ENCODE measurements at places on chromosomes 2 and 18.

DNA sequence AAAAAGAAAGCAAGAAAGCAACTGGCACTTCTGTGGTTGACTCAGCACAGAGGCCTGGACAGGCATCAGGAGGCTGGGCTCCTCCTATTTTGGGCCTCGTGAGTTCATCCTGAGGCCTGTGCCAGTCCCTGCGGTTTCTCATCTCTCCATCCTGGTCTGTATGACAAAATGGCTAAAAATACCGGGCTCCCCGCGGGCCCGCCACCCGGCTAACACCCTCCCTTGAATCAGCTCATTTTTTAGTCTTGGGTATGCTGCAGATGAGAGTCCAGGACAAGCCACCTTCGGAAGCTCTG is 62.3 kb upstream of the YWHAQ start:
- DNase-seq: no peak

DNA sequence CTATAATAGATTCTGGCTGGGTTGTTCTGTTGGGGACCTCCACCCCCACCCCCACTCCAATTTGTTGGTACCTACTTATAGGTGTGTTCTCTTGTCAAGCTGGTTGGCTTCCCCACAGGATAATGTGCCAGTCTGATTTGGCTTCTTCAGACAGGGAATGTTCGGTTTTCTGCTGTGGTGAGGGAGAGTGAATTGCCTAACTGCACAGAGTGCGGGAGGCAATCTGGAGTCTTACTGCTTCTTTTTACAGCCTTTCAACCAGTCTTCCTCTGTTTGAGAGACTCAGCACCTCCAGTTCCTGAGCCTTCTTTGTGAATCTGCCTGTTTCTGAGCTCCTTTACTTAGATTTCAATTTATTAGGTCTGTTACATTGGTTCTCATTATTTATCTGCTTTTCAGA is 27.4 kb upstream of the SNORC start:
- no peak for DNase-seq

GRCh38 chr2:172965433-172966212 is 110.0 kb upstream of the MAP3K20 start:
- DNase-seq: no peak

GRCh38 chr2:147628971-147629421 is 215.8 kb upstream of the ACVR2A start:
- DNase-seq: no peak

- no peak for DNase-seq
Measured at GRCh38 chr18:56202678-56203077, 435.7 kb downstream of the TXNL1 start.

DNA sequence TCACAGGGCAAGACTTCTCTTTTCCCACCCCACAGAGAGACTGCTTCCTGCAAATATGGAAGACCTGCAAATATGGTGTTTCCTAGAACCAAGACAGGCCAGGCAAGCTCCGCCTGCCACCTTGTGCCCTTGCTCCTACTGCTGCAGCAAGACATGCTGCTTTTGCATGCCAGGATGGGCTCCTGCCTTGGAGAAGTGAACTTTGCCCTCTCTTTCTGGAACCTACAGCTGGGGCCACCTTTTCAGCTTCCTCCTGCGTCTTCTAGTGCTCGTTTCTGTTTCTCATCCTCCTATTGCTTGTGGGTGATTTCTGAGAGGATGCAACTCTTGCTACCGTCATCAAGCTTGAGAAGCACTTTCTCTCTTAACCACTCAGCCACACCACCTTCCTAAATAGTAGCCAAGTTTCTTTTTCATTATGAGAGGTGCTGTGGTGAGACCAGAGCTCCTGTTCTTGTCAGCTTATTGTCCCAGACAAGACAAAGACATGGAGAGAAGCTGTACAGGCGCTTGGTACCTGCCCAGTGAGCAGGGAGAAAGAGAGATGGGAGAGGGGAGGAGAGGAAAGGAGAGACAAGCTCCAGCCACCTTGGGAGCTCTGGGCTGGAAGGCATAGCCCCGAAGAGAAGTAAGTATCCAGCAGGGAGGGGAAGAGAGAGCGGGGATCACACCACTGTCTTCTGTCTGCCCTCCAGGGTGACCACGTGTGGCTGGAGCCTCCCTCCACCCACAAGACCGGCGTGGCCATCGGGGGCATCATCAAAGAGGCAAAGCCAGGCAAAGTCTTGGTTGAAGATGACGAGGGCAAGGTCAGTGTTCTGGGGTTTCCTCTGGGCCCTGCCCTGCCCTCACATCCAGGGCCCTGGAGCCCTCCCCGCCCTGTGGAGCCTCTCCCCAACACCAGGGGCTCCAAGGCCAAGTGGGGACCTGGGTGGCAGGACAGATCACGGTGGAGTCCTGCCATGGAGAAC is 28.3 kb downstream of the MYO7B start:
- DNase-seq: no peak

GRCh38 chr2:11651856-11652548 is 18.0 kb downstream of the NTSR2 start:
- DNase-seq: no peak

DNA sequence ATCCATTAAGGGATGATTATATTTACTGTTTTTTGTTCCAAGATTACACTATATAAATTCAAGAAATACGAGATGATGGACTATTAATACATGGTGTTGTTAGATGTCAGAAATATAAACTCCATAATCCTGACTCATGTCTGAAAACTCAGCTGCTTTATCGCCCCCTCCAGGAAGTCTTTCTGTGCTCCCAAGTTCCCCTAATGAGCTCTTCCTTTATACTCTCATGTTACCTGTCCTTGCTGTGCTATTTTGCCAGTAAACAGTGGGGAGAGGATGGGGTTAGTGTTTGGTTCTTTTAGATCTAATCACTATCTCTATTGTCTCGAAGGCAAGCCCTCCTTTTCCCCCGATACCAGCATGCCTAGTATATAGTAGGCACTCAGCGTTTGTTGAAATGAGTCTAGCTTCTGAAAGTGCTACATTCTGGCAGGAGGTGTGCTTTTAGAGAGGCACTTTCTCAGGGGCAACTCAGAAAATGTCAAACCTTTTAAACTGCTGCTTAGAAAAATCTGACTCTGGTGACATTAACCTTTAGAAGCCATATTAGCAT is 21.4 kb upstream of the BARD1 start:
- no peak for DNase-seq

DNA sequence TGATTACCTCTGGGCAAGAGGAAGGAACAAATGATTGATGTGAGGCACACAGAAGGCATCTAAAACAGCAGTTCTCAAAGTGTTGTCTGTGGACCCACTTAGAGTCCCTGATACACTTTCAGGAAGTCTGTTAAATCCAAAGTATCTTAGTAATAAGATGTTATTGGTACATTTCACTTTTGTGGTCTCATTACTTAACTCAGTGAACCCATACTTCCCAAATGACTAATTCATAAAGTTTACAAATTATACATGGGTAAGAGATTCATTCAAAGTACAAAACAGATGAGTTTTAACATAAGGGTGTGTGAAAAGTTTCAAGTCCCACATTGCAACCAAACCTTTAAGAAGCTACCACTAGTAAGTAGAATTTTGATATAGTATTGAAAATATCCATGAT is 440.5 kb downstream of the NUP35 start:
- DNase-seq: no peak

- no peak for DNase-seq
Measured at GRCh38 chr2:151051574-151052220, 210.0 kb downstream of the RBM43 start.

GRCh38 chr18:70457223-70457622 is 168.4 kb downstream of the SOCS6 start:
- DNase-seq: no peak

DNA sequence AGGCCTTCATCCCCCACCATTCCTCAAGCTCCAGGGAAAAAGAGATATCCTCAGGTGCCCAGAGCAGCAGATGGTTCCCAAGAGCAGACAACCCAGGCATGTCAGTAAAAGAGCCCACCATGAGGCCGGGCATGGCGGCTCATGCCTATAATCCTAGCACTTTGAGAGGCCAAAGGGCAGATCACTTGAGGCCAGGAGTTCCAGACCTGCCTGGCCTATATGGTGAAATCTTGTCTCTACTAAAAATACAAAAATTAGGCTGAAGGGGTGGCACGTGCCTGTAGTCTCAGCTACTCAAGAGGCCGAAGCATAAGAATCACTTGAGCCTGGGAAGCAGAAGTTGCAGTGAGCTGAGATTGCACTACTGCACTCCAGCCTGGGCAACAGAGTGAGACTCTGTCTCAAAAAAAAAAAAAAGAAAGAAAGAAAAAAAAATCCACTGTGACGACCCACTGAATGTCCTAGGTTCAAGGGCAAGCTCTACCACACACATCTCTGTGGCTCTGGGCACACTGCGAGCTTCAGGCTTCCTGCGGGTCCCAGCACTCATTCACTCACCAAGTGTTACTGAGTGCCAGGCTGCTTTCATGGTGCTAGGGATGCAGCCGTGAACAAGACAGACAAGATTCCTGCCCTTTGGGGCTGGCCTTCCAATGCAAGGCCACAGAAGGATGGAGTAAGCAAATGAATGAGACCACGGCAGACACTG is 6.5 kb upstream of the DUSP2 start:
- DNase-seq: no peak

DNA sequence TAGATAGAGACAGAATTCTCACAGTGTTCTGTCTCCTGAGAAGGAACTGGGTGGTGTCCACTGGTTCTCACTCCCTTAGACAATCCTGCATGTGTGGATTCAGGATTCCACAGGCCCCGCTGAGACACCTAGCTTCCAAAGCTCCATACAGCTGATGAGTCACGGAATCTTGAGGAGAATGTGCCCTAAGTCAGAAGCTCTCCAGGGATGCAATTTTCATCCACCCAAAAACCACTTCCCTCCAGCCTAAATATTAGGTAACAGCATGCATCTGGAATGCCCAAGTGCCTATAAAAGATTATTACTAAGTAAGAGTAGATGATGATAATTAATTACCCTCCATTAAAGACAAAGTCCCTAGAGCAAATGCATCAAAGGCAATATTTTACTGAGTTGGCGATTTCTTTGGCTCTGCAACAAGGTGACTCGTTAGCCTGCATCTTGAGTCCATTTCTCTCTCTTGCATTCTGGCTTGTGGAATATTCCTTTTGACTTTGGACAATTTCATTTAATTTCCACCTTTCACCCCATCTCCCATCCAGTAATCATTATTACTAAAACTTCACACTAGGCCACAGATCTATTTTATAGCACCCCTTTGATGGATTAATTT is 475.1 kb downstream of the TNS1 start:
- DNase-seq: no peak

- DNase-seq: no peak
Measured at GRCh38 chr18:57581301-57581934, 5.1 kb downstream of the FECH start.

DNA sequence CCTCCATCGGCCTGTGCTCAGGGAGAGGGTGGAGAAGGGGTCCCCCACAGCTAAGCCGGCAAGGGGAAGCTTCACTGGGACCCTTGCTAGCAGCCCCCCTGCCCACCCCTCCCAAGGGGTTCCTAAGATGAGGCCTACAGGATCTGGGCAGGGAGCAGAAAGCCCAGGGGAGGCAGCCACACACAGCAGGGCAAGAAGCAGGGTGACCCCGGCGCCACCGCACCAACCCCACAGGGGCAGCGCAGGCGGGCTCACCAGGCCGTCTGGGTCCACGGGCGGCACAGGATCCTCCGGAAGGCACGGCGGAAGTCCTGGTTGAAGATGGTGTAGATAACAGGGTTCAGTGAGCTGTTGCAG is 1.8 kb downstream of the ADRA2B start:
- no peak for DNase-seq

- DNase-seq: no peak
Measured at GRCh38 chr2:168233726-168234406, 13.5 kb downstream of the STK39 start.

DNA sequence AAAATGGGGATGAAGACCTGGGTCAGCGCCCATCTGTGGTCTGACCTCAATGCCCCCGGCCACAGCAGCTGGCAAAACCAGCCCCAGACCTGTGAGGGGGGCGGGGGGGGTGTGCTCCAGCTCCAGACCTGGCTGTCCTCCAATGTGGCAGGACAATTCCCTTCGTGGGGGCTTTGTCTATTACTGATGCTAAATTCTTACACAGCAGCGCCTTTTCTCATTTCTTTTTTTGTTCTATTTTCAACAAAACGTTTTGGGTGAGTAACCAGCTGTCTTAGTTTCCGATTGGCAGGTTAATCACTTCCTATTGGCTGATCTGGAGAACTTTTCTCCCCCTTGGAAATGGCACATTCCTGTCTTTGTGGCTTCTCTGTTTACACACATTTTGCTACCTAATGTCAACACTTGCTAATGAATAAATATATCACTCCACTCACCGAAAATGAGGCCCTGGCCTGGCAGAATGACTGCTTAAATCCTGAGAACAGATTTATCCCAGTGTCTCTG is 4.4 kb downstream of the SMAD7 start:
- DNase-seq: no peak

DNA sequence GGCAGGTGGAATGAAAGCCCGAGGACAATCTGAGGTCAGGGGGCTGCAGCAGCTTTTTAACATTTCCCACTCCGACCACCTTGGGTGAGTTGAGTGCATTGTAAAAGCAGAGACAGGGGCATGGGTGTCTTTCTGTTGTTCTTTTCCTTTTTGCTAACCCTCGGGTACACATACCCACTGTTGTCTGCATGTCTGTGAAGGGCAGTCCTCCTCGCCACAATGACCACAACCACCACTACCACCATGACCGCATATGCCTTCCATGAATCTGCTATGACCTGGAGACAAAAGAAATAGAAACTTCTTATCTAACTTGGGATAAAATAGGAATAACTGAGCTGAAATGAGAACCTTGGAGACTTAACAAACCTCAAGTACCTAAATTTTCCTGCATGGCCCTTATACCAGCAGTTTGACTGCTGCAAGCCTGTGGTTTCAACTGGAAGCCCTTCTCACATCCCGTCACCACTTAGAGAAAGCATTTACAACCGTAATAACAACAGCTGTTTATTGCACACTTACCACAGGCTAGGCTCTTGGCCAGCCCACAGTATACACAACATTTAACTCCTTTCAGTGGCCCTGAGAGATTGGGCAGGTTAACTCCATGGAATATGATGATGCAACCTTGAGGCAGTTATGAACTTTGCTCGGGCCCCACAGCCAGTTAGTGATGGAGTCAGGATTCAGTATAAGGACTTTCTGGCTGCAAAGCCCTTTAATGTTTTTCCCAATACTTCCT is 80.3 kb downstream of the GYPC start:
- no peak for DNase-seq

DNA sequence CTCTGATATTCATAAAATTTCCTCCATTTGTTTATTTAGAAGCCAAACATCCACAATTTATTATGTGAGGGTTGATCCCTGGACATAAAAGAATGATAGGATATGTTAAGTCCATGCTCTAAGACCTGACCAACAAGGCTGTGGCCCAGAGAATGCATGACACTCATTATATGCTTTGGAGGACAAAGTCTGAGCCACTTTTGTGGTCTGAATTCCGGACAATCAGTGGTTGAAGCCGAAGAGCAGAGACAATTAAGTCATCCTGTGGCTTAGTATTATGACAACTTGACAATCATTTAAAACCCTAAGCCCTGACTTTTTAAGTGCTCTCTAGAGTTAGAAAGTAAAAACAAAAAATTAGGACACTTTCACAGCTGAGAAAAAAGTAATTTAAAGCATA is 483.3 kb downstream of the PLCL1 start:
- no peak for DNase-seq

GRCh38 chr2:232611559-232612218 is 21.7 kb upstream of the EFHD1 start:
- DNase-seq: peak; percentile 42

GRCh38 chr2:69208023-69208595 is 178.9 kb downstream of the GFPT1 start:
- no peak for DNase-seq
